Activated CD4-positive, alpha-beta T cell treated with anti-CD3 and anti-CD28 coated beads for 48 hours (primary cell): ENCODE measurements at places on chromosomes 4 and X.
A peak's percentile ranks its signal among the peaks of the same experiment; 100 is the strongest.

GRCh38 chr4:85591406-85592098, 116.6 kb downstream of the ARHGAP24 start:
- no peak for DNase-seq

GRCh38 chrX:318739-319578, at the start of gene GTPBP6:
Gene GTPBP6 (minus strand): TSS chrX:318796. CDS start chrX:318787, 9 bp downstream.
- peak; percentile 98 for DNase-seq

GRCh38 chr4:38964942-38965775, 67.0 kb downstream of the TMEM156 start:
- DNase-seq, result no peak

- no peak for DNase-seq
Measured at GRCh38 chr4:21192367-21192766, 492.1 kb downstream of the PACRGL start.

DNA sequence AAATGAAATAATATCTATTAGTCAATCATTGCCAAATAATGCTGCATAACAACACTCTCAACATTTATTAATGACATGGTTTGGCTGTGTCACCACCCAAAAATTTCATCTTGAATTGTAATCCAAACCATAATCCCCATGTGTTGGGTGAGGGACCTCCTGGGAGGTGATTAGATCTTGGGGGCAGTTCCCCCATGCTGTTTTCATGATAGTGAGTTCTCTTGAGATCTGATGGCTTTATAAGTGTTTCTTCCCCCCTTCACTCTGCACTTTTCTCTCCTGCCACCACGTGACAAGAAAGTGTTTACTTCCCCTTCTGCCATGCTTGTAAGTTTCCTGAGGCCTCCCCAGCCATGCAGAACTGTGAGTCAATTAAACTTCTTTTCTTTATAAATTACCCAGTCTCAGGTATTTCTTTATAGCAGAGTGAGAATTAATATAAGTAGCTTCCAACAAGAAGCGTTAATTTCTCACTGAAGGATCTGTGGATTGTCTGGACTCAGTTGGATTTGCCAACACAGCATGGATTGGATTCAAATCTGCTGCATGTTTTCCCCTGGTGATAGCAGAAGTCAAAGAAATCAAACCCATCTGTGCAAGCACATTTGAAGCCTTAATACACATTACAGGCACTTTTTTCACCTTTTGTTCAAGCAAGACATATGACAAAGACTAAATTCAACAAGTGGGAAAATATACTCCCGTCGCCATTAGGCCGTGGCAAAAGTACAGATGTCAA, 216.6 kb downstream of the PDGFC start:
- no peak for DNase-seq

DNA sequence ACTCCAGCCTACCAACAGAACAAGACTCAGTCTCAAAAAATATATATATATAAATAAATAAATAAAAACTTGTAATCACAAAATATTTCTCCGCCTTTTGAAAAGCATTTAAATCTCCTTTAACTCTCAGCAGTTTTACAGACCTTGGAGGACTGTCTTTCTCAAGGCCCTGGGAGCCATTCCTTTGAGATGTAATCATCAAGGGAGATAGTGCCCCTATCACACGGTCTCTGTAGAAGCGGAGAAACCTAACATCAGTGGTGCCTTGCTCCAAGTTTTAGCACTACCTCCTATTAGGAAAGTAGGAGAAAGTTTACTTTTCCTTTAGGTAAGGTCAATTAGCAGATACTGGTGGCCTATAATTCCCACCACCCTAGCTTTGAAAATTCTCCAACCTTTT, 58.5 kb downstream of the ANTXR2 start:
- DNase-seq, result no peak

DNA sequence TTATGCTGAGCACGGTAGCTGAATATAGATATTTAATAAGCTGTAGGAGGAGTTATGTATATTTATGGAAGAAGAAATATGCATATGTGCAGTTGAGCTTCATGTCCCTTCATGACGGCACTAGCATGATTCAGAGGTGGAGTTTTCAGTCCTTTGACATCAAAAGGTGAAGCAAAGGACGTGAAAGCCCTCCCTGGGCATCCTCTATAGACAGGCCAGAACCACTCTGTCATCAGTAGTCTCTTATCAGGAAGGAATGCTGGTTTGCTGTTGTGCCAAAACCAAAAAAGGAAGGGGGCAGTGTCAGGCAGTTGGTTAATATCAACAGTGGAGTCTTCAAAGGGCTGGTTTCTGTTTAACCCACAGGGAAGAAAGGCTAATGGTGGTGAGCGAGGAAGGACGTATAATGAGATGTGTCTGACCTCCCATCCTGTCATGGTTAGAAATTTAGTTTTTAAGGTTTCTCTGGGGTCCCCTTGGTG, 23.5 kb upstream of the IL2 start:
- no peak for DNase-seq

GRCh38 chr4:5708449-5709206, at the start of gene EVC2:
Gene EVC2 (minus strand): TSS chr4:5708559. CDS start chr4:5708513, 46 bp downstream.
- peak; percentile 26 for DNase-seq

GRCh38 chrX:146241902-146242301, 424.3 kb downstream of the SLITRK2 start:
- DNase-seq, result no peak

DNA sequence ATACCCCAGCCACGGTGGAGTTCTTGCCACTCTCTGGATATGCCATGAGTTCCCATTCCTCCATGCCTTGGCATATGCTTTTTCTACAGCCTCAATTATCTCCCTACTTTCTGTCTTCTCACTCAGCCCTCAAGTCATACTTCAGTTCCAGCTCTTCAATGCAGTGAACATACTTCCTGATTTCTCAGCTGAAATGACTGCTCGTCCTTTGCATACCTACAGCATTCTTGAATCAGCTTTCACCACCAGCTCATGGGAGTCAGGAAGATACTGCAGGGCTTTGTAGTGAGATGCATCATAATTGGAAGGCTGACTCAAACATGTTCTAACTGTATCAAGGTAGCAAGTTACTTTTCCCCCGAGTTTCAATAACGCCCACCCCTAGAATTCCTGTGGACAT, 118.4 kb downstream of the APBB2 start:
- no peak for DNase-seq
